Endothelial cell (in vitro differentiated cells): ENCODE measurements at places on chromosomes 11 and 22.

GRCh38 chr22:39932918-39933649 lies 27.1 kb upstream of the TMA7B start:
- peak; percentile 55 for DNase-seq

GRCh38 chr11:71551711-71552110 lies 3.5 kb downstream of the KRTAP5-9 start:
- DNase-seq, result no peak

DNA sequence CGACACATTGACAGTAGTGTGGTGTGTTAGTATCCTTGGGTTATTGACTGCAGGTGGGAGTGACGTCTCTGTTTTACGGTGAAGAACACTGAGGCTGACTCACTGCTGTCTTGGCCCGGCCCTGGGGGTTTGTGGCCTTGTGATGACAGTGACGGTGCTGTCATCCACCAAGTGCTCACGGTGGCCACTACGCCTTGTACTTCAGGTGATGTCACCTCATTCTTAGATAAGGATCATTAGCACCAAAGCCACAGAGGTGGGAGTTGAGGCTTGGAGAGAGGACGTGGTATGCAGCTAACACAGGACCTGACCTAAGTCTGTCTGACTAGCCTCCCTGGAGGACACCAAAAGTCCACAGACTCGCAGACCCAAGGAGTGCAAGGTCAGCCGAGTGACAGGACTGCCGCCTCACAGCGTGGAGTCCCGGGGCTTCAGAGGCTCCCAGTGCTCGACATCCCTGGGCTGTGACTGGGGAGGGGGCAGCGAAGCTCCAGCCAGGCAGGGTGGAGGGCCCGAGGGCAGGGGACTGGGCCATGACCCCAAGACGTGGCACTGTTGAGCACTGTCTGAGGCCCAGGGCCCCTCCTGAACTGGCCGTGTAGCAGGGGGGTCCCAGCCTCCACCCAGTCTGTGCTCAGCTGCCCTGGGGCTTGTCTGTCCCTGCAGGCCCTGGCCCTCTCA lies 56.5 kb downstream of the NAT10 start:
- DNase-seq, result no peak

DNA sequence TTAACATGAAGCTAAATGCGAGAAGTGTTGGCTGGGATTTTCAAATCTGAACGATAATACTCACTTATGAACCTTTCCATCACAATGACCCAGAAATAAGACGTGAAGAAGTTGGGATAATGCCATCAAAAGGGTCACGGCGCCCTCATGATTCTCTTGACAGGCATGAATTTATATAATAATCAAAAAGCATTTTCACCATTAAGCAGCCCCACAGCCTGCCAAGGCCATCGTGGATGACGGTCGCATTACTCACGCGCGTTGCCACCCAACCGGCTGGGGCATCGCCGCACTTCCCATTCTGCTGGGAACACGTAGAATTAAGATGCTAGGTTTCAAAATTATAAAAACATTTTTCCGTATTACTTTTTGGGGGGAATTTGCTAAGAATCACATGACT lies 18.9 kb upstream of the GAL start:
- DNase-seq, result no peak

DNA sequence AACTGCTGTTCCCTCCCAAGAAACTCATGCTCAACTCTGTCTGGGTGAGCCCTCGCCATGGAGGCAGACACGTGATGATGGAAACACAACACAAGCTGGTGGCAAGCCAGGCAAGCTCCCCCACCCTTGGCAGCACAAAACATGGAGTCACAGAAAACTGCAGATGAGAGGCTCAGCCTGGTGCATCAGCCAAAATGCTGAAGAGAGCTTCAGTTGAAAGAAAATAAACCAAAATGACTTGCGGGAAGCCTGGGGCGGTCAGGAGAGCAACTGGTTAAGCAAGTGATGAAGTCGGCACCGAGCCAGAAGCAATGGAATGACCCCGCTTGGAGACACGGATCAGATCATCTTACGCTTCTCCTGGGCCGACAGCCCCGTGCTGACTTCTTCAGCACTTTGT lies 68.3 kb downstream of the C11orf58 start:
- DNase-seq, result no peak

- no peak for DNase-seq
Measured at GRCh38 chr11:26027887-26028286, 304.0 kb upstream of the ANO3 start.

DNA sequence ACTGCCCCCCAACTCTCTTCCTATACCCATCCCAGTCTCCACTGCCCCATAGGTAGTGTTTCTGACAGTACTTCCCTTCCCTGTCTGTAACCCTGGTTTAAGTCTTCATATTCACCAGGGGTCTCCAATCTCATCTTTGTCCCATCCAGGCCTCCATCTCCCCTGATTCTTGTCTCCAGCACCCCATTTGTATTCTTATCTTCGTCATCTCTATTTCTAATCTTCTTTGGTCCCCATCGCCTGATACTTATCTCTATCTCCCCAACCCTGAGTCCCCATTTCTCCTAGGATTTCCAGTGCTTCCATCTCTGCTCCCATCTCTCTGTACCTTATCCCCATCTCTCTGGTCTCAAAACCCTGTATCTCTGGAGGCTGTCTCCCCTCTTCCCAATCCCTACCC lies 1.8 kb downstream of the PHOX2A start:
- DNase-seq, result no peak

GRCh38 chr11:96470521-96470920 lies 80.7 kb downstream of the JRKL start:
- no peak for DNase-seq

- no peak for DNase-seq
Measured at GRCh38 chr11:28491431-28491830, 383.2 kb downstream of the METTL15 start.

GRCh38 chr11:42913731-42914130 lies 398.1 kb upstream of the API5 start:
- no peak for DNase-seq

DNA sequence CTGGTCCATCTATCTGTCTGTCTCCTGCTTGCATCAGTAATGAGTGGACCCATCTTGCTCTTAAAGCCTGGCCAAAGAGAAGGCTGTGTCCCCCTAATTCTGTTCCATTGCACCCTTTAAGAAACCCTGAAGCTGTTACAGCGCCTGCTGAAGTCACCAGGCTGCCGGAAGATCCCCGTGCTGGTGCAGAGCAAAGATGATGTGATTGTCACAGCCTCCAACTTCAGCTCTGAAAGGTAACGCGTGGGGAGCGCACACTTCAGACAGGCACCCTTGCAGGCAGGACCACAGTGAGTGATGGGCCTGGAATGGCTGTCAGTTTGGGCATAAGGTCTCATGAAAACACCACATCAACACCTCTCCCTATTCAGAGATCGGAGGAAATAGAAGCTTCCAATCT lies 18.4 kb downstream of the GTPBP1 start:
- DNase-seq, result no peak

DNA sequence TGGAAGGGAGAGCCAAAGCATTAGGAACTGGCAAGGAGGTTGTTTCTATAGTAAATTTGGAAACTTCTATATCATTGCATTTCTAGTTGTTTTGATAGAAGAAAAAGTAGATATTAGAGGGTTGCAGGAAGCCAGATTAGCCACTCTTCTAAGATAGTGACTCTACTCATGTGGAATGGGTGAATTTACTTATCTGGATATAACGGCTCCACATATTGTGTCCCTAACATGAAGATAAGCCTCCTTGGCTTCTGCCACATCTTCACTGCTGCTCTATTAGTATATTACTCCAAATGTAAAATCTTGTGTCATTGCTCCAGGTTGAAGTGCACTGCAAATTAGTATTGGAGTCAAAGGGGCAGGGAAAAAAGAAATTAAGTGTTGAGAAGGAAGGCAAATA lies 283.3 kb downstream of the CASP12 start:
- no peak for DNase-seq
